Esophagus squamous epithelium (tissue), 5 donors: ENCODE measurements at places on chromosomes 1 and 21.

- no peak for DNase-seq
Measured at GRCh38 chr21:15761507-15762100, 31.8 kb downstream of the USP25 start.

- no peak for DNase-seq
Measured at GRCh38 chr1:216700779-216701178, 22.4 kb downstream of the ESRRG start.

DNA sequence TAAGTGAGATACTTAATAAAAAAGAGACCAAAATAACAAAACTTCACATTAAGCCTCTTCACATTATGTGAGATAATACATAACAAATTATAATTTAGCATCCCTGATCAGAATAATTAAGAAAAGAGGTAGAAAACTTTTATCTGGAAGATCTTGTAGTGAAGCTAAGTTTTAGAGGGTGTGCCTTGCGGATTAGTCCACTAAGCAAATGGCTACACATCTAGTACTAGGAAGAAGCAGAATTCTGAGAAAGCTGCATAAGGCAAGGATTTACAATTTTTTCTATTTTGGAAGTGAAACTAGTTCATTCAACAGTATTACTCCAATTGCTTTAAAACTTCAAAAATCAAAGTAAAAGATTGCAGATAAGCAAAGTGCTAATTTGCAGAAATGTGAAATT, 3.5 kb downstream of the YOD1 start:
- DNase-seq, result no peak

GRCh38 chr1:97247196-97247595, 525.6 kb downstream of the PTBP2 start:
- no peak for DNase-seq

- no peak for DNase-seq
Measured at GRCh38 chr1:199405634-199406196, 621.8 kb upstream of the NR5A2 start.

DNA sequence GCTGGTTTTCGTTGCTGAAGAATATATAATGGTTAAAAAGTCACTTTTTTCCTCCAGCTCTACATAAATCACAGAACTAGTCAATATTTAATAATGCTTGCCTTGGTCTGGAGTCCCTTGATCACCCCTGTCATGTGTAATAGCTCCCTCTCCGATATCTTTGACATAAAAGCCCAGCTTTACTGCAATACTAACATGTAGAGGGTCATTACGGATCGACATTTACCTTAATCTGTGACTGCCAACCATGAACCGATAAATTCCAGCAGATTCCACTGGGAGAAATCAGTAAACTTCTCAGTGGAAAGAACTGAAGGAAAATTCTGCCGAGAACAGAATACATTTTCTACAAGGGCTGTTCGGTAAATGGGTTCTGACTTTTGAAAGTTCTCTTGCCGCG, 396.5 kb downstream of the KCTD3 start:
- no peak for DNase-seq

DNA sequence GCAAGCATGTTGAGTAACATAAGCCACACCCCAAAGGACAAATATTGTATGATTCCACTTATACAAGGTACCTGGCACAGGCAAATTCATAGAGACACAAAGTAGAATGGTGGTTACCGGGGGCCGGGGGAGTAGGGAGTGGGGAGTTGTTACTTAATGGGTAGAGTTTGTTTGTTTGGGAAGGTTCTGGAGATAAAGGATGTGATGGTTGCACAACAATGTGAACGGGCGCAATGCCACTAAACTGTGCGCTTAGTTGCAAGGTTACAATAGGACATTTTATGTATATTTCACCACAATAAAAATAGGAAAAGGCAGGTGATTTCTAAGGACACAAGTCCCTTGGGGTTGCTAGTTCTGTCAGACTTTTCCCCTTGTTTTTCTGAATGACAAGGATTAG, 516.6 kb downstream of the KIF26B start:
- no peak for DNase-seq

DNA sequence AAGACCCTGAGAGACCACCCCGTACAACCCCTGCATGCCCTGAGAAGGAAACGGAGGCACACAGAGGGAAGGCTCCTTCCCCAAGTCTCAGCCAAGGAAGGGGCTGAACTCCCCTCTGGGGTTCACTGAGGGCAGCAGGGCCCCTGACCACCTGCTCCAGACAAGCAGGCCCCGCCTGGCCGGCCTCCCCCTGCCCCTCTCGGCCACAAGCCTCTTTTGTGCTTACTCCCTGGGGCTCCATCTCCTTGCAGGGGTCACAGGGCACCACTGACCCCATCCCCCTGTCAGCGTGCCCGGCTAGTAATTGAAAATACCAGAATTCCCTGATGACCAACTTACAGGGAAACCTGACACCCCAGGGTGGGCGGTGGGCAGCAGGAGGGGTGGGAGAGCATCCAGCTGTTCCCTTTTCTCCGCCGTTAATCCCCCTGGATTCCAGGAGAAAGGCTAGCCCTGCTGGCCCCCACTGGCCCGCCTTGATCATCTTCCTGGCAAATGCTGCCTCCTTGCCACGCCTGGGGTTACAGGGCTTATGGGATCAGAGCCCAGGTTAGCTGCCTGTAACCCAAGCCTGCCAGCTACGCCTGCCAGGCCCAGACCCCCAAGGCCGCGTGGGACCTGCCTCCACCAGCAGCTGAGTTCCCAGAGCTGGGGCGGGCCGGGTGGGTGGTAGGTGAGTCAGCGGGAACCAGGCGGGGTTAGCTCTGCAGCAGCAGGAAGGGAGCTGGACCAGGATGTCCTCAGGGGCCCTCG, 96.1 kb downstream of the LACTBL1 start:
- DNase-seq, result no peak

DNA sequence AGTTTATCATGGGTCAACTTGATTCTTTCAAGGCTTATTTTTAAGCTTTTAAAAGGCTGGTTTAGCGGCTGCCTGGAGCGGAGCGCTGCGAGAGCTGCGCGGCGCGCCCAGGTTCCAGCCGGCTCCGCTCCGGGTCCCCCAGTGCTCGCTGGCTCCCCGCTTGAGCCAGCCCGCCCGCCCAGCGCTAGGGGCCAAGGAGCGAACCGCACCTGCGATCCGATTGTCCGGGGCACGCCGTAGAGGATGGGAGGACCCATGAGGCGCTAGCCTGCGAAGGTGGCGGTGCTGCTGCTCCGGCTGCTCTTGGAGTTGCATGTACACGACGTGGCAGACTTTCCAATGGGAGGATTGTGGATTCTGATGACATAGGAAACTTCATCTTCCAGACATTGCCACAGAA, 9.9 kb upstream of the CFHR4 start:
- DNase-seq, result no peak

- DNase-seq, result no peak
Measured at GRCh38 chr1:176950736-176951324, 213.7 kb downstream of the ASTN1 start.

DNA sequence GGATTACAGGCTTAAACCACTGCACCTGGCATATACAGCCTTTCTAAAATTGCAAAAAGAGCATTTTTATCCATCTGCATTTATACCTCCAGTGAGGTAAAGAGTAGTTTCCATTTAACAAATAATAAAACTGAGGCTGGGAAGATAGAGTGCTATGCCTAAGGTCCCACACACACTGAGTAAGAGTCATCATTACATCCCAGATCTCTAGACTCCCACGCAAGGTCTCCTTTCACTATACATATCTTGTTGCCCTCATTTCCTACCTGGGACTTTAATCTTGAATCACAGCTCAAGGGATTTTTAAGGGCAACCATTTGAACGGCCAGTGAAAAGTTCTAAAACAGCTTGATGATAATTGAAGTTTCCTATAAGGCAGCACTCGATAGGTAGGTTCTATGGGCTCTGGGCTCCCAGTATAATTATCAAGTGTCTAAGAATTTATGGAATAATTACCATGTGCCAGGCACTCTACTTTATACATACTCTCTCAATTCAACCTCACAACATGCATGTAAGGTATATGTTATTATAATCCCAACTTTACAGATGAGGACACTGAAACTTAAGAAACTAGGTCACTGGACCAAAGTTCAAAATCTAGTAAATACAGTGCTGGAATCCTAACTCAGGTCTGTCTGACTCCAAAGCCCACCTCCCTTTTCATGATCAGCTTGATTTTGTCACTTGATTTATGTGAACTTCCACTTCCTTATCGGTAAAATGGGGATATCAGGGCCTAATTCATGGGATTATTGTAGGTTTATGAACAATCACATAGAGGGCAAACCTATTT, 23.3 kb upstream of the EPS15 start:
- DNase-seq, result no peak

DNA sequence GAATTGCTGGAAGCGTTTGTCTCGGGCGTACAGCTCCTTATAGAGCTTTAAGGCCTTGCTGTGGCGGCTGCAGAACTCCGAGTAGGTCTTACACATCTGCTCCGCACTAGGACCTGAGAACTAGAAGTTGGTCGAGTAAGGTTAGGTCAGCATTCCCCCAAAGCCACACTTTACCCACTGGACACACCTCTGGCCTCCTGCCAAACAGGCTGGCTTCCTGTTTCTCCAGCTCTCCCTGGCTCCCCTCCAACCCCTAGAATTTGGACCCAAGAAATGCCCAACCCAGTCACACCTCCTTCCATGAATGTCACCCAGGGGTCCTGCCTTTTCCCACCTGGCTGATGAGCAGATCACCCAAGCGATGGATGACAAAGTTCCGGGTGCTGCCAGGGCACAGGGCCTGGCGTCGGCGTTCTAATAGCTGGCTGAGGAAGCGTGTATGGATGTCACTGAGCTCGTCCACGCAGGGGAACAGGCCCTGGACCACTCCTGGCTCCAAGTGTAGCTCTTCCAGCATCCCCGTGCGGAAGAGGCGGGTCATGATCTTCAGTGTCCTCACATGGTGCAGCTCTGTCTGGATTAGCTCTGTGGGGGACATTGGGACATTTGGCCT, 15.6 kb downstream of the ARHGEF2 start:
- no peak for DNase-seq

DNA sequence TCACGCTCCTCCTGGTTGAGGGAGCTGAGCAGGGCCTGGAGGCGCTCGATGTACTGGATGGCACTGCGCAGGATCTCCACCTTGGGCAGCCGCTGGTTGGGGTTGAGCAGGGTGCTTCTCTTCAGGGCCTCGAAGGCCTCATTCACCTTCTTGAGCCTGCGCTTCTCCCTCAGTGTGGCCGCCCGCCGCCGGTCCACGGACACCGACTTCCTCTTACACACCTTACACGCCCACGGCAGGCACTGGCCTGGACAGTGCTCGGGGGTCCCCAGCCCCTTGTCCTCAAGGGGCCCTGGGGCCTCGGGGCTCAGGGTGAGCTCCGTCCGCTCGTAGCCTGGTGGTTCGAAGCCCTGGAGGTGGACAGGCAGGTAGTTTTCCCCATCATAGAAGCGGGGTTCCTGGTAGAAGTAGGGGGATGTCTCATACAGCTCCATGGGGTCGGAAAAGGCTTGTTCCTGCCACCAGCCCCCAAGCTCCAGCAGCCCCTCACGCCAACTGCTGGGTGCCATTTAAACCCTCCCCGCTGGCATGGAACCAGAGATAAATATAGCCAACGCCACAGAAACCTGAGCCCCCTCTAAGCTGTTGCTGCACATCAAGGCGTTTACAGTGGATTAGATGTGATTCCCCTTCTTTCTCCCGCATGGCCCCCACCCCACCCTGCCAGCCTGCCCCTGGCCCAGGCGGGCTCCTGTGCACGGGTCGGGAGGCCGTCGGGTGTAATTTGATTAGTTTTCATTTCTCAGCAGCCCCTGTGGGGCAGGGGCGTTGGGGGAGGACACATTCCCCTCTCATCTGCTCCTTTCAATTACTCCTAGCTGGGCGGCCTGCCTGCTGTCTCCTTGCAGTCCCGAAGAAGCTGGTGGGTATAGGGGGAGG, at the start of gene MYOG:
Gene MYOG, minus strand, starts transcription at position 485 of the 879 bp plus-strand sequence. Its CDS starts 51 bp downstream, at position 434.
- DNase-seq, result no peak
